ENCODE measurements at places on chromosomes 4 and X. TPM values are rescaled to one million over a fixed set of nuclear protein-coding genes. Genes with fewer than 3 reads are reported as not detected.

The NEUROG2 gene
- total RNA-seq = 0.12 TPM

The SLC6A14 gene
- total RNA-seq = 0.05 TPM

The TSPAN5 gene
- 56.8 TPM for total RNA-seq

The THAP6 gene
- total RNA-seq = 25.5 TPM

The GPR143 gene
- 1.8 TPM for total RNA-seq

The CT55 gene
- total RNA-seq = not detected

The LDB2 gene
- 0.12 TPM for total RNA-seq

The JCHAIN gene
- total RNA-seq = 0.79 TPM

The PABPC5 gene
- not detected for total RNA-seq

The CXorf49 gene
- total RNA-seq = not detected

The GC gene
- total RNA-seq = 1.8 TPM

The SLC4A4 gene
- total RNA-seq = 0.30 TPM

The AREG gene
- 739 TPM for total RNA-seq

The SPARCL1 gene
- total RNA-seq = 0.96 TPM

The RNF150 gene
- 0.07 TPM for total RNA-seq

The DDX53 gene
- not detected for total RNA-seq

The ANXA3 gene
- 158 TPM for total RNA-seq

The SPATA18 gene
- total RNA-seq = 0.47 TPM

The TREX2 gene
- 2.9 TPM for total RNA-seq

The CT45A1 gene
- not detected for total RNA-seq

The CFAP47 gene
- not detected for total RNA-seq

The MAGEA4 gene
- not detected for total RNA-seq

The DSPP gene
- not detected for total RNA-seq

The SFRP2 gene
- 0.22 TPM for total RNA-seq
